ENCODE measurements at places on chromosomes 11 and 22.

DNA sequence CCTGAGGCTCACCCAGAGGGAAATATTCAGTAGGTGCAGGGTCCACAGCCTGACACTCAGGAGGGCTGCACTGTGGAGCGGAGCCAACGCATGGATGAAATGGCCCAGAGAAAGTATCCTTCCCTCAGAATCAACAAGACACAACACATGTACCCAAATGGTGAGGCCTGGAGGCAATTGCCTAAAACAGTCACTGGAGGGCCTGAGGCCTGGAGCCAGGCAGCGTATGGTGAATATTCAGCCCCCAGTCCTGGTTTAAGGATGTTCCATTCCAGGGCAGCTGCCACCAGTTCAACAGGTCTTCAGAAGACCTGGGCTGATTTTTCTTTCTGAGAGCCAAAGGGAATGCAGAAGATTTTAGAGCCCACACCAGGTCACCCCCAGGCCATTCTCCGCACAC, 264.8 kb downstream of the INSC start:
- no peak for DNase-seq

DNA sequence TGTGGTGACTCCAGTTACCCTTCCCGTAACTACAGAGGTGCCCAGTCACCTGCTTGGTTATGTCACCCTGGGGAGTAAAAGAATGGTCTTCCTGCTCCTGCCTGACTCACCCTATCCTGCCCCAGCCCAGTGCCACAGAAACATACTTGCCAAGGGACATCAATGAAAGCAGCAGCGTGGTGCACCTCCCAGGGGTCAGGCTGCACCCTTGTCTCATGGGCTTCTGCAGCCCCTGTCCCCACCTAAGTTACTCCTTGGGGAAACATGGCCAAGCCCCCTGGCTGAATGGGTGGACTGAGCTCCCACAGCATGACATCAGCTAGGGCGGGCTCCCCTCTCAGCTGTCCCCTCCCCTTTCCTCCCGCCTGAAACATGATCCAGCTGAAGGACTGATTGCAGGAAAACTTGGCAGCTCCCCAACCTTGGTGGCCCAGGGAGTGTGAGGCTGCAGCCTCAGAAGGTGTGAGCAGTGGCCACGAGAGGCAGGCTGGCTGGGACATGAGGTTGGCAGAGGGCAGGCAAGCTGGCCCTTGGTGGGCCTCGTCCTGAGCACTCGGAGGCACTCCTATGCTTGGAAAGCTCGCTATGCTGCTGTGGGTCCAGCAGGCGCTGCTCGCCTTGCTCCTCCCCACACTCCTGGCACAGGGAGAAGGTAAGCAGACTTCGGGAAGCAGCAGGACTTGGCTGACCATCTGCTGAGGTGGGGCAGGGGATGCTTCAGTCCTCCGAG, at the start of gene HTR3A:
TSS of gene HTR3A (plus strand) at position 368 of the 730 bp plus-strand sequence. CDS start at position 586, 218 bp downstream.
- no peak for DNase-seq

- no peak for DNase-seq
Observed at GRCh38 chr11:118988280-118988679, 9.7 kb upstream of the CENATAC start.

DNA sequence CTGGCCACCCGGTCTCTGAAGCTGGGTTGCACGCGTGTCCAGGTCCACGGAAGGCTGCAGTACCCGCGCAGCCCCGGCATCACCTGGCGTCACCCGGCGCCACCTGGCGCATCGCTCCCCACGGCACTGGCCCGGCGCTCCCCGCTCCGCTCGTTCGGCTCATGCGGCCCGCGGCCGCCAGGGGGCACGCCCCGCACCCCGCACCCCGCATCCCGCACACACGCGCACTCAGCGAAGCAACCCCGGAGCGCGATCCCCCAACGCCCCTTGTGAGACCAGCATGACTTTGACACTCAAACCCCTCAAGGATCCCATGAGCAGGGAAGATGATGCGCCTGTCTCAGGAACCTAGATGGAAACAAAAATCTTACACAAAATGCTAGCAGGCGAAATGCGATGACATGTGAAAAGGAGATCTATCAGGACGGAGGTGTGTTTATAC, 11.9 kb downstream of the B3GNT6 start:
- DNase-seq: peak; percentile 59

- DNase-seq: no peak
Observed at GRCh38 chr11:80610516-80610915, 1169.7 kb upstream of the TENM4 start.

DNA sequence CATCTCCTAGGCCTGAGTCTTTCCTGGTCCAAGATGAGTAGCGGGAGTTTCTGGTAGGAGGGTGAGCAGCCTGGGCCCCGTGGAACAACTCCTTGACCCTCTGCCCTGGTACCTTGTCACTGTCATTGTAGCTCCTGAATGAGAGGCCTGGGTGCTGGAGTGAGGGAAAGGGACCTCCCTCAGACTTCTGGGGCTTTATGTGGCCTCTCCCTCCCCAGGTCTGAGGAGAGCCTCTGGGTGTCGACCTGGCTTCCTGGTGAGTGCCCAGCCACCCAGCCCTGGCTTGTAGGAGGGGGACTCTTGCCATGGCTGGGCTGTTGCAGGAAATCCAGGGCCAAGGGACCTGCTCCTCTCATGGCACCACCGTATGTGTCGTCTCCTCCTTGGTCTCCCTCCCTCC, 3.9 kb downstream of the P2RY2 start:
- no peak for DNase-seq

DNA sequence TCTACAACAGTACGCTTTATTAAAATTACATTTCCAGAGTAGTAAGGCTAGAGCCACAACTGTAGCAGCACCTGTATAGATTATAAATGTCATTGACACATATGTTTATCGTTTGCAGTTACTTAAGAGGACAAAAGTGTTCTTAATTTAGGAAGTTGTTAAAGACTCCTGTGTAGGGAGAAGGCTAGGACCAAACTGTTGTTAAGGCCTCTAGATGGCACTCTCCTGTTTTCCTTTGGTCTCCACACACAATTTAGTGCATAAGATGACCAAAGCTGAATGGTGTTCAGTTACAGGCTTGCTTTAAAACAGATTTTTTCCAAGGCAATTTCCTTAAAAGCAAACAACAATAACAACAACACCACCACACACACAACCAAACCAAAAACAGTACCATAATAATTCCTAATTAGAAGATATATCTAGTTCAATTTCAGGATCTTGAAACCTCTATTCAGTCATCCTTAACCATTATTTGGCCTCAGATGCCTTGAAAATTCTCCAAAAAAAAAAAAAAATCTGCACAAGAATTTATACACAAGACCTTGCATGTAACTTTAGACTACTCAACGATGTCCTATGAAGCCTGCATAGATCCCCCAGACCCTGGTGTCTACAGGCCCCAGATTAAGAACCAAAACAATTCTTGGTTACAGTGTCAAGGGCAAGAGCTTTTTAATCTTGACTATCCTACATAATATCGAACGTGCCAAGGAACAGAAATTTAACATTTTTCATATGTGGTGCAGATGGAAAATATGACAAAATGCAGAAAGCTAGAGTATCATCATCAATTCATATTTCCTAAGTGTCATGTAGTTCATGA, 42.6 kb upstream of the APOA1 start:
- DNase-seq: peak; percentile 77

DNA sequence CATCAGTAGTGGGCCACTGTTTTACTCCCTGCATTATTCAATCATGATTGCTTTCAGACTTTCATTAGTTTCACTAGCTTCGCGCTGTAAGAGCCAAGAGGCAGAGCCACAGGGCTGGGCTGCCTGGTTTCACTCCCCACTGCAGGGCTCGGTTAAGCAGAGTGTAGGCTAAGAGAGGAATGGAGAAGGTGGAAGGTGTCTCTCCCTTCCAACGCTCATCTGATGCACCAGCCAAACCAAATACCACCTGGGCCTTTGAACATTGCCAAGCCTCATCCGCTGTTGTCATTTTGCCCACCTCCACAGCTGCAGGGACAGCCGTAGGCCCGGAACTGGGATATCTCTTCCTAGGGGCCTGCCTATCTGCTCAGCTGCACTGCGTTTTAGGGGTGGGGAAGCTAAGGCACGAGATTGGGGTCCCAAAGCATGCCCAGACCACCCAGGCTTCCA, 480 bp upstream of the SMARCB1 start:
- no peak for DNase-seq

DNA sequence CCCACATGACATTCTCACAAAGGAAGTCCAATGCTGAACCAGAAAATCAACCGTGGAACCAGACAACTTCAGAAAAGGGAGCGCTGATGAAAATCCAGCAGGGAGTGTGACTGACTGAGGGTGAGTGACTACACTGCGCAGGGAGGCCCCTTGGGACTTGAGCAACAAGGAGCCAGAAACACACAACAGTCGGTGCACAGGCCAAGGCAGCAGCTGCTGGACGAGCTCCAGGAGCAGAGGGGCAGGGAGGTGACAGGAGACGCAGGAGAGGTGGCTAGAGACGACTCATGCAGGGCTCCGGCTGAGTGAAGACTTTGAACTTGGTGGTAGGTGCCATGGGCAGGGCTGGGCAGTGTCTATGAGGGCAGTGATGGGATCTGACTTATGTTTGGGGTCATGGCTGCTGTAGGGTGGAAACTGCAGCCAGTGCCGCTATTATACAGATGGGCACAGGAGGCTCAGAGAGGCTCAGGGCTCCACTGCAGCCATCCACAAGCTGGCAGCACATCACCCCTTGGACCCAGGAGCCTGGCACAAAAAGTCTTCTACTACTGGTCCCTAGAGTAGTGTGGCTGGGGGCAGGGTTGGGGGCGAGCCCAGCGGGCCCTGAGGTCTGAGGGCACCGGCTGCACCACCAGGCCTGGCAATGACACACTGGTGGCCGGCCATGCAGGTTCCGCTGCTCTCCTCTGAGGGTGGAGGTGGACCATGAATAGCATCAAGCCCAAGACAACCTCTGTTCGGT, 10.3 kb upstream of the FADD start:
- no peak for DNase-seq
